ENCODE measurements at places on chromosomes 16 and 17.

DNA sequence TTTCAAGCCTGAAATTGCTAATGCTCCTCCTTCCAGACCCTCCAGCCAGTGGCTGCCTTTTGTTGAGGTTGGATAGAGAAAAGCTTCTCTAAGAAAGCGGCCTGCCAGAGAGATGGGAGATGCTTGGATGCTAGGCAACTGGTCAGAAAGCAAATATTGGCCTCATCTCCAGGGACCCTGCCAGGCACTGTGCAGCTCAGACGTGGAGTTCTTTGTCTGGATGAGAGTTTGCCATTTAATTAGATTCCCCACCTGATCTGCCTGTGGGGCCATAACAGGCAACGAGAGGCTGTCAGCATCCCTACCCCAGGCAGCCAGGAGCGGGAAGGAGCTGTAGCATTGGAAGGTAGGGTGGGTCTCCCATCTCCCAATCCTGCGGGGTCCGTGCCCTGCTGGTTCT, 52.7 kb downstream of the ASIC2 start:
- no peak for DNase-seq

DNA sequence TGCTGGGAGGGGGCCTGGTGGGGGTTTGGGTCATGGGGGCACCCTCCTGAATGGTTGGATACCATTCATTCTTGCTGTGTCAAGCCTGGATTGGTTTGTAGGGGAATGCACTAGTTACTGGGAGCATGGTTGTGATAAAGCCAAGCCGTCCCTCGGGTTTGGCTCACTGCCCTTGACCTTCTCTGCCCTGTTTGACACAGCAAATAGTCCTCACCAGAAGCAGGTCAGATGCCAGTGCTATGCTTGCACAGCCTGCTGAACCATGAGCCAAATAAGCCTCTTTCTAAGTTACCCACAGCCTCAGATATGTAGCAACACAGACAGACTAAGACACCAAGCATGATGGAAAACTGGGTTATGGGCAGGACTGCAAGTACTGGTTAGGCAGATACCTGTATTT, 14.6 kb downstream of the ZNF778 start:
- no peak for DNase-seq

- no peak for DNase-seq
Observed at GRCh38 chr16:9007177-9007794, 43.6 kb upstream of the USP7 start.

- no peak for DNase-seq
Observed at GRCh38 chr16:1374418-1375297, 22.9 kb downstream of the GNPTG start.

- DNase-seq = no peak
Observed at GRCh38 chr16:30010844-30011713, at the start of gene DOC2A. DOC2A (minus strand) TSS chr16:30011027; CDS start chr16:30010222, 805 bp downstream.

DNA sequence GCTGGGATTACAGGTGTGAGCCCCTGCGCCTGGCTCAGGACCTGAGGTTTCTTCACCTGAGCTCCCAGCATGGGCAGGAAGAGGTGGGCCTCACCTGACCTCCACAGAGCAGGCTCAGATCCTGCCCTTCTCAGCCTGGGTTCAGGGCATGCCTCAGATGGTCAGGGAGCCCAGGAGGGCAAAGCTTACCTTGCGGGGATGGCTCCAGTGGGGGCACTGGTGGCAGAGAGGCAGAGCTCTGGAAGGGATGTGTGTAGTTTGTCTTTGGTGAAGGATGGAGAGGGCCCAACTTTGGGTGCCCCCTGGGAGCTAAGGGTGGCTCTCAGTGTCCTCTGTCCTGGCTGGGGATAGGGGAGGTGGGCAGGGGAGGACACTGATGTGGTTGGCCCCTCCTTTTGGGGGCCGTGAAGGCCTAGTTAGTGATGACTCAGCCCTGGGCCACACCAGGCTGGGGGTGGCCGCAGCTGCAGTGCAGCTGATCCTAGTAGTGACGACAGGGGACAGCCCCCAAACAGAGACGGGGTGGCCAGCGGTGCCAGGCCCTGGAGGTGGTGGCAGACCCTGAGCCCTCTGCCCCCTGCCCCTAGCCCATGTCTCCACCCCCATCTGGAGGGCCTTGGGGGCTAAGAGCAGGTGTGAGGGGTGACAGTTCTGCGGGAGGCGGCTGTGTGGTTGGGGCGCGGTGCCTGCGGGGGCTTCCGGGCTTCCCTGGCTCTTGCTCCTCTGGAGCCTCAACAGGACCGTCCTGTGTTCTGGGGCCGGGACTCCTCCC, 5.8 kb downstream of the NHERF2 start:
- DNase-seq = no peak

DNA sequence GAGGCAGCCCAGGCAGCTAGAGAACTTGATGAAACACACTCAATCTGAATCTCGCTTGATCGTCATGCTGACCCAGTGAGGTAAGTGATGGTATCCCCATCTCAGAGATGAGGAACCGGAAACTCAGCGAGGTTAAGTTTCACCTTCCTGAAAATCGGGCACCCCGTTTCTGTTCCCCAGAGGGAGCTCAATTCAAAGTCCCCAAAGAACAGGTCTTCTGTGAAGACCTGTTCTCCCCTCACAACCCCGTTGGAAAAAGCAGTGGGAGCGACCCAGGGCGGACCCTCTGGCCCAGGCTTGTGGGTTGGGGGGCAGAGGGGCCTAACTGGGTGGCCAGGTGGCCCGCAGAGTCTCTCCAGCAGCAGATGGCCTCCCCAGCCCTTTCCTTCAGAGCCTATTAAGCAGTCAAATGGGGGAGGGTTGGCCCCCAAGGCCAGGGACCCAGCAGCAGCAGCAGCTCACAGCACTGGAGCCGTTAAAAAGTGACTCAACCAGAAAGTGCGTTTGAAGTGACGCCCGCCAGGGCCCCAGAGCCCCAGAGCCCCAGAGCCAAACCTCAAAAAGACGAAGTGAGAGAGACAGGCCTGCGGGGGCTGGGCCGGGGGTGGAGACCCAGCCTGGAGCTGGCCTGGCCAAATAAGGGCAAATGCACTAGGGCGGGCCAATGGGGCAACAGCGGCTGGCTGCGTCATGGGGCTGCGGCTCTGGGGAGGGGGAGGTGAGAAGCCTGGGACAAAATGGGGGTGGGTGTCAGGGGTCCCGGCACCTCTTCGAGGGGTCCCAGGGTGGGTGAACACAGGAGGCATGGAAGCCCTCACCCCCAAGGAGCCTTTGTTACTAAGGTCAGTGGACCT, 9.2 kb upstream of the TSPOAP1 start:
- DNase-seq = peak; percentile 86

DNA sequence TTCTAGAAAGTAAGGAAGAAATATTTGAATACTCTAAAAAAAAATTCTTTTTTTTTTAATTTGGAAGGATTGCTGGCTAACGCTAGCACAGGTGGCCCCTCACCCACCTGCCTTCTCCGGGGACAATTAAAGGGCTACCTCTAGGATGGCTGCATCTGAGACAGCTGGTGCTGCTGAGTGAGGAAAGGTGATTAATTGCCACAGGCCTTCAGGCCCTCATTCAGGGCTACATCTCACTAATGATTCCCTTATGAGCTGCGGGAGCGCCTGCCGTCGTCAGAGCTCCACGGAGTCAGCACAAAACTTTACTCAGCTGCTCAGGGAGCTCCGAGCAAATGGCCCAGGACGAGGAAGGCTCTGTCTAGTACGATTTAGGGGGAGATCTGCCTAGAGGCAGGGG, 27.0 kb upstream of the AKTIP start:
- DNase-seq = no peak

DNA sequence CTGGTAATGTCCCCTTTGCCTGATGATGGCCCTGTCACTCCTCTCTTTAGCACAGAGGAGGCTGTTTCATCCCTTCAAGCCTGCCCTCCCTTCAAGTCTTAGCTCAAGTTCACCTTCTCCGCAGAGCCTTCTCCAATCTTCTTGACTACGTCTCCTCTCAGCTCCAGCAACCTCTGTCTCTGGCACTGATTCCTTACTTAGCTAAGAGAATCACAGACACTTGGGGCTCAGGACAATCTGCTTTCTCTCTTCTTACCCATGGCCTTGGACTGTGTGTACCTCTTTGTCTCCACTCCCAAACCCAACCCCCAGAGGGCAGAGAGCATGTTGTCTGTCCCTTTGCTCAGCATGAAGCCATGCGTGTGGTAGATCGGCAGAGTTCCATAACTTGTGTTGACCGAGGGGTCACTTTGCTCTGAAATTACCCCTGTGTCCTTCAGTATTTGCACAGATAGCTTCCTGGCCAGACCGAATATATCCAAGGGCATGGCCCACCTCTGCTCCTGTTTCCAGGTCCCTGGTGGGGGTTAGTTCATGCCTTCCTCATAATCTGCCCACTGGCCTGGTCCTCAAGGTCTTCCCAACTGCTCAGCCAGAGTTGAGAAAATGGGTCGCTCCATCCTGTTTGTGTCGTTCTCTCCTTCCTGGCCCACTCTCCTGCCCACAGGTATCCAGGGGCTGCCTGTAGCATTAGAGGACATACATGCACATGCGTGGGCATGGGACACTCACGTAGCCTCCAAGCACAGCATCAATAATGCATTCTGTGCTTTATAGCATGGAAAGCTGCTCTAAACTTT, 41.6 kb downstream of the MAPT start:
- no peak for DNase-seq

DNA sequence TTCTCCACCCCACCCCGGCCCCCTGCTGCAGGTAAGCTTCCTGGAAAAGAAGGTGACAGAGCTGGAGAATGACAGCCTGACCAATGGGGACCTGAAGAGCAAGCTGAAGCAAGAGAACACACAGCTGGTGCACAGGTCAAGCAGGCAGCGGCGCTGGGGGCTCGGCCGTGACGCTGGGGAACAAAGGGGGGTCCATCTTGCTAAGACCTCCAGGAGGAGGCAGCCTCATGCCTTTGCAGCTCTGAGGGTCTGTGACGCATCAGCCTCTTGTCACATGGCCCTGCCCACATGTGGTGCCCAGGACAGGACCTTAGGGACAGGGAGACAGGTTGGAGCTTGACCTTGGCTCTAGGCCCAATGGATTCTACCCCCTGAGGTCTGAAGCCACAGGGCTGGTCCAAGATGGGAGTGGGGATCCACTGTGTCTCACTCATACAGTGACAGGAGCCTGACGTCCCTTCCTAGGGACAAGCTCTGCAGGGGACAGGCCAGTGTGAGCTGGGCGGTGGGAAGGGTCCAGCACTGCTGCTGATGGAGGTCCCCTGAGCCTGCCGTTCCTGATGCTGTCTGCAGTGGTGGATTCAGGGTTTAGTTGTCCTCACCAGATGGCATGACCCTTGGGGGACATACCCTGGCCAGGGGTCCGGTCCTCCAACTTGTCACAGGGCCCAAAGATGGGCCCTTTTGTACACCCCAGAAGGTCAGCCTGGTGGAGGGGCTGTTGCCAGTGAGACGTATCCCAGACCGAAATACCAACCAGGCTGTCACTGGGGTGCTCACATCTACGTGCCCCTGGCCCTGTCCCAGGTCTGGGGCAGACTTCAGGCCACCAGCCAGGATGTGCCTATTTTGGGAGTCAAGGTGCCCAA, 132.6 kb downstream of the RAB11FIP4 start:
- DNase-seq = no peak

- DNase-seq = no peak
Observed at GRCh38 chr16:85565801-85566526, 47.2 kb upstream of the GSE1 start.

GRCh38 chr17:82950525-82951102, 110.8 kb upstream of the ZNF750 start:
- no peak for DNase-seq

GRCh38 chr16:53768167-53768566, 64.2 kb downstream of the FTO start:
- no peak for DNase-seq

GRCh38 chr16:79297805-79298204, 302.7 kb downstream of the MAF start:
- DNase-seq = no peak

DNA sequence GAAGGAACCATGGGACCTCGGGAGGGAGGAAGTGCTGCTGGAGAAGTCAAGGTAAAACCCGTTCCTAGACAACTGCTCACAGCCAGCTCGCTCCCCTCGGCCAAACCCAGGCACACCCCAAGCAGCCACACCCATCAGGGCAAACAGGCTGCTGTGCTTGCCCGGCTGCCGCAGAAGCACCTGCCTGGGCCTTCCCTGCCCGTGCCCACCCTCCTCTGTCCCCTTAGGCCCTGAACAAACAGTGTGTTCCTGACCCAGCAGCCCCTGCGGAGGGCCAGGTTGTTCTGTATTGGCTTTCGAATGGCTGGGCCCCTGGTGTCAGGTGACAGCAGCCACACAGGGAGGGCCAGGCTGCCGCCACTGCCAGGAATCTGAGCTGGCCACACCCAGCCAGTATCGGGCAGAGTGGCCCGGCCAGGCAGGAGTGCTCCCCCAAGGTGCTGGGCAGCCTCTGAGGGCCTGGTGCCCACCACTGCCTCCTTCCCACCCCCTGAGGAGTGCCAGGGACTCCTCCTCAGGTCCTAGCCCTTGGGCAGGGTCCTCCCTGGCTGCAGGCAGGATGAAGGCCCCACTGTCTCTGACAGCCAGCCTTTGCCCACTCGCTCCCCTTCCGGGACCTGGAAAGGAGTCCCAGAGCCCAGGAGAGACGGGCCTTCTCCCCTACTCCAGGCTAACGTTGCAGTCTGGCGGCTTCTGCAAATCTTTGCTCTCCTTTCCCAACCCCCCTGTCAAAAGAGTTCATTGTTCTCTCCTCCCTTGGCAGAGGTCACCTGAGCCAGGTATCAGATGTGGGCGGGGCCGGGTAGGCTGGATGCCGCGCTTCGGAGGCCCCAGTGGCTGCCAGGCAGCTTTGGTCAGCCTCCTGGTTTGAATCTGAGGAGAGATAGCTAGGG, 24.0 kb downstream of the LLGL2 start:
- DNase-seq = no peak

GRCh38 chr17:73998249-73998648, 205.2 kb upstream of the RPL38 start:
- DNase-seq = no peak

DNA sequence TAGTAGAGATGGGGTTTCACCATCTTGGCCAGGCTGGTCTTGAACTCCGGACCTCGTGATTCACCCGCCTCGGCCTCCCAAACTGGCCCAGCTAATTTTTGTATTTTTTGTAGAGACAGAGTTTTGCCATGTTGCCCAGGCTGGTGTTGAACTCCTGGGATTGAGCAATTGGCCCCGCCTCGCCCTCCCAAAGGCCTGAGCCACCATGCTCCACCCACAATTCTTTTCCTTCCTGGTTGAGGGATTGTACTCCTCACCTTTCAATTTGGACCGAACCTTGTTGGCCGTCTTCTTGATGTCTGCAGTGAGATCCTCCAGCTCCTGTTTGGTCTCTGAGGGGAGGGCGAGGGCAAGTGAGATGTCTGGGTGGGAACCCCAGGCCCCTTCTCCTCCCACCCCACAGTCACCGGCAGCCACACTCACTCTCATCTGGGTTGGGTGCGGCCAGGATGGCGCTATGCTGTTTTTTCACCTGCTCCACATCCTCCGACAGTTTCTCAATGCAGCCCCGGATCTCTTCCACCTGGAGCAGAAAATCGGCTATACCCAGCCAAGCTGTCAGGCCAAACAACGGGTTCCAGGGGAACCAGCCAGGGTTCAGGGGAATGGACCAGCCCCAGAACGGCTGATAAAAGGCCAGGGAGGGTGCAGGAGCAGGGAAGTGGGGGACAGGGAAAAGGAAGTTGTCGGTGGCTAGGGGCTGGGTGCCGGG, 9.6 kb downstream of the STX1B start:
- DNase-seq = no peak

GRCh38 chr17:44909681-44910144, 5.6 kb downstream of the GFAP start:
- peak; percentile 45 for DNase-seq

GRCh38 chr17:280216-280615, 72.4 kb downstream of the RPH3AL start:
- no peak for DNase-seq

Measured in AG04449 (cell line).